NCI-H460 (cell line): ENCODE measurements at places on chromosomes 6 and 20.

- DNase-seq: no peak
Observed at GRCh38 chr6:11989386-11989785, 22.7 kb upstream of the HIVEP1 start.

GRCh38 chr20:3092611-3093379 is 8.3 kb upstream of the AVP start:
- DNase-seq: no peak

- no peak for DNase-seq
Observed at GRCh38 chr6:24016857-24017256, 109.2 kb upstream of the NRSN1 start.

DNA sequence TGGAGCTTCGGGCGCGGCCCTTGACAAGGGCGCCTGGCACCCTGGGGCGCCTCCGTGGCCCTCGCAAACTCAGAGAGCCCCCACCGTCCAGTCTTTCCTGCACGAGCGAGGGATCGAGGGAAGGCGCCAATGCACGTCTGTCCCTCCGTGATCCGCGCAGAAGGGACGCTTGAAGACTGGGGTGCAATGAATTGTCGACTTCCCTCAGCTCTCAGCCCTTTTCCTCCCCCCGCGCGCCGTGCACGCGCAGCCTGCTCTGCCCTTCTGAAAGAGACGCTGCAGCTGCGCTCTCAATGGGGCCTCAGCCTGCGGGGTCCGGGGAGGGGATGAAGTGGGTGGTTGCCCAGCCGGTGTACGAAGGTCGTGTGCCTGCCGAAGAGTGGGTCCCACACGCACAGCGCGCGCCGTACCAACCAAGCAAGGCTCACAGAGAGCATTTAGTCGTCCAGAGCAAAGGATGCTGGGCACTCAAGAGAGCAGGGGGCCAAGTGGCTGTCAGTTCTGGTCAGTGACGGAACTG is 5.5 kb upstream of the SOX4 start:
- no peak for DNase-seq

GRCh38 chr20:6606651-6607050 is 160.8 kb upstream of the BMP2 start:
- no peak for DNase-seq
